Daoy (cell line): ENCODE measurements at places on chromosomes 2 and 18.

DNA sequence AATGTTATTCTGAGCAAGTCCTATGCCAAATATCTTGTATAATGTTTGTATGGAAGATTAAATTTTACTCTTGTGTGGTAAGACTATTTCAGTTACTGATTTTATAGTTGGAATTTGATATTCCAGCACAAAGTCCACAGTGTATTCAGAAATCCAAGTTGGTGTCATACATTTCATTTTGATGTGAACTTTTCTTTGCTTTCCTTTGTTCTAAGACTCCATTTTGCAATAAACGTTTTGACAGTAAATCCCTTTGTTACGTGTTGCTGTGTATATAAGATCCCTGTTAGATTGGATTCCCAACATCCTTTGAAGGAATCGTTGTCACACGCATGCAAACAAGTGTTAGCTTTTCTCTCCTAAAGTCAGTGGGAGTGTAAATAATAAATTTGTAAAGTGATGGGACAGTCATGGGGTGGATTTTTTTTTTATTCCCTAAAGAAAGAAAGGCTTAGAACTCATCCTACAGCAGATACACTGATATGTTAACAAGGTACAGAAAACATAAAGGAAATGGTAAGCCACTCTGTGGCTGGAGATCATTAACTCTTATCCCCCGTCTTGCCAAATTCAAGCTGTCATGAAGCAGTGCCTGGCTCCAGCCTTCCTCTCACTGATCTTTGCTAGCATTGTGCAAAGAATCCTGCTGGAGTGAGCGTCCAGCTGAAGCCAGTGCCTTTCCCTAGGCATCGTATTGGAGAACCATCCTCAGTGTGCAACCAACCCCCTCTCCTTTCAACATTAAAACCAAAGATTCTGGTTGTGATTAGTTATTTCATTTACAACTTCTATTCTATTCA, 127.6 kb upstream of the CDCA7 start:
- no peak for DNase-seq

DNA sequence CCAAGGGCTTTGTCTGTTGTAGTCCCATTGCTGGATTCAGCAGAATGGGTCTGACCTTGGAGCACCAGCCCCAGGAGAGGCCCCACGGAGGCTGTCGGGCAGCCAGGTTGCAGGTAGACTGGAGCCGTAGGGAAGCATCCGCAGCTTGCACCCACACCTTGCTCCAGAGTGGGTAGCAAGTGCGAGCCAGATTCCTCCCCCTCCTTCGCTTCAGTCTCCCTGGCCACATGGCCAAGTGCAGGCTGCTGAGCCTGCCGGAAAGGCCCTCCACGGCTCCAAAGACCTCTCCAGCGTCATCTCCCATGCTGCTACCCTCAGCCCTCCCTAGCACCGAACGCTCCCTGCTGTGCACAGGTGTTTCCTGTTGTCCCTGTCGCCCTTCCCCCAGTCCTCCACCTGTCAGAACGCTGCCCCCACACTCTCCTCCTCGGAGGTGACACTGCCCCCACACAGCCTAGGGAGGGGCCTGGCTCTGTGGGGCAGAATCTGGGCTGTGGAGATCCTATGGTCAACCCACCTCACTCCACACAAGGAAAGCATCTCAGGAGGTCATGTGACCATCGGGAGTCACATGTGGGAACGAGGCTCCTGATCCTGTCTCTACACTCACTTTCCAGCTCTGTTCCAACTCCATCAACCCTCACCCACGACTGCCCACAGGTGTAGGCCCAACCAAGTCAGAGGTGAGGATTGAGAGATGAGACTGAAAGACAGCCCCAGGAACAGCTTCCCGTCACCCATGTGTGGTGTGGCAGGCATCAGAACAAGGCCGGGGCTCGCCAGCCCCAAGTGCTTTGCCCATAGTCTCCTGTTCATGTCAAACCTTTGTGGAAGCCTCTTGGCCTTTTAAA, 8.3 kb downstream of the KCNF1 start:
- DNase-seq, result no peak

- no peak for DNase-seq
These were observed 105.8 kb upstream of the TWIST2 start for GRCh38 chr2:238742066-238742465.

DNA sequence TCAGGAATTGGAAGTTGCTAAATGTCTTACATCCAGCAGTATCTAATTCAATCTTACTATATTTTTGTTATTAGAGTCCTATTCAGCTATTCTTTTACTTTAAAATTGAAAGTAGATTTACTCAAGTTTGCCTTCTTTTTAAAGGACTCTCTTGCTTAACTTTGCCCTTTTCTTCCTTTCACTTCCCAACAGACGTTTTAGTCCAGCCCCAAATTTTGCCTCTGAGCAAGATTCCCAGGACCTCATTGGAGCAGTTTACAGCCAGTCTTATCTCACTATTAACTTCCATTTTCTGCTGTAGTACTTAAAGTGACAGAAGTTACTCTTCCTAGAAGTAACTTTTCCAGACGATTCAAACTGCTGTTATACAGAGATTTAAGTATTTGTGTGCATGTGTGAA, 1.7 kb upstream of the PRKD3 start:
- peak; percentile 75 for DNase-seq

- no peak for DNase-seq
These were observed 267.3 kb downstream of the EN1 start for GRCh38 chr2:118580107-118580506.

GRCh38 chr2:199862788-199863187, 11.8 kb upstream of the FTCDNL1 start:
- no peak for DNase-seq

- DNase-seq, result peak; percentile 18
These were observed 102.5 kb upstream of the PIEZO2 start for GRCh38 chr18:11251891-11252270.

GRCh38 chr2:121034551-121034950, 250.5 kb downstream of the TFCP2L1 start:
- DNase-seq, result no peak

DNA sequence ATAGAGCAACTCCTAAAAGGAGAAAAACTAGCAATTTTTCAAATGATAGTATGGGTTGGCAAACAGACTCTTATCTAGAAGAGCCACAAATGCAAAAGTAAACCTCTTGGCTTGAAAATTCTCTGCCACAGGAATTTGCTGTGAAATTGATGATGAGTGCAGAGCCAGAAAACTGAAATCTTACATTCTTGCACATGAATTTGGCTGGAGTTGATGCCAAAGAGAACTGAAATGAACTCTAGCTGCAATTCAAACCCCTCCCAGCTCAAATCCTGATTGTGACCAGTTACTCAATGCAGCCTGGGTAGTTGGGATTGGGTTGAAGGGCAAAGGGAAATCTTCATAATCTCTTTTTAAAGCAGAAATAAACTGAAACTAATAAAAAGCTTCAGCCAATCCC, 266.6 kb downstream of the PDE11A start:
- no peak for DNase-seq

GRCh38 chr2:18762667-18763066, 173.3 kb upstream of the NT5C1B start:
- DNase-seq, result peak; percentile 23

DNA sequence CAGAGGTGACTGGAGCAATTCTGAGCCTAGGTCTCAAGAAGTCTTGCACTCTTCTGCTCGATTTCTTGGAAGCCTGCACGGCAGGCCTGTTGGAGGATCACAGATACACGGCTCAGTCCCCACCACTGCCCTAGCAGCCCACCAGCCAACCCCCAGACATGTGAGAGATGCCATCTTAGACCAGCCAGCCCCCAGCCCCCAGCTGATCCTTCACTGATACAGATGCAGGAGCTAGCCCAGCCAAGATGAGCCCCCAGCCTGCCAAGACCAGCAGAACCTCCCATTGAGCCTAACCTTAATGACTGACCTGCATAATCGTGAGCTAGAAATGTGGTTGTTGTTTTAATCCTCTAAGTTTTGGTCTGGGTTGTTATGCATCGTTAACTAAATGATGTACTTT, 47.5 kb downstream of the INHBB start:
- DNase-seq, result no peak

DNA sequence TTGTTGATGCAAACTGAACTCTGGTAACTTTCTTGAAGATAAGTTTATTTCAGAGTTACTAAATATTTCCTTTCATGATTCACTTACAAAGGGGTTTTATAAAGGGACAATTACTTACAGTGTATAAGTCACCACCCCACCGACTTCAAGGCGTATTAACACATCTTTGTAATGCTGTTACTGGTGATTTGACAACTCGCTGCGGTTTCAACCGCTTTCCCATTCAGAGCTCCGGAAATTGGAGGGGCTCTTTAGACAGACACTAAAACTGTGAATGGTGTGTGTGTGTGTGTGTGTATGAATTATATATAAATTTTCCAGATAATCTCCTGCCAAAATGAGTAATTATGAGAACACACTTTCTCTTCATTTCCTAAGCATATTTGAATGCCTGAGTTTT, 4.9 kb downstream of the TM4SF20 start:
- peak; percentile 59 for DNase-seq

- no peak for DNase-seq
These were observed 364.4 kb downstream of the ZNF521 start for GRCh38 chr18:24987303-24988252.

- no peak for DNase-seq
These were observed 63.3 kb downstream of the SUCLG1 start for GRCh38 chr2:84395820-84396219.

DNA sequence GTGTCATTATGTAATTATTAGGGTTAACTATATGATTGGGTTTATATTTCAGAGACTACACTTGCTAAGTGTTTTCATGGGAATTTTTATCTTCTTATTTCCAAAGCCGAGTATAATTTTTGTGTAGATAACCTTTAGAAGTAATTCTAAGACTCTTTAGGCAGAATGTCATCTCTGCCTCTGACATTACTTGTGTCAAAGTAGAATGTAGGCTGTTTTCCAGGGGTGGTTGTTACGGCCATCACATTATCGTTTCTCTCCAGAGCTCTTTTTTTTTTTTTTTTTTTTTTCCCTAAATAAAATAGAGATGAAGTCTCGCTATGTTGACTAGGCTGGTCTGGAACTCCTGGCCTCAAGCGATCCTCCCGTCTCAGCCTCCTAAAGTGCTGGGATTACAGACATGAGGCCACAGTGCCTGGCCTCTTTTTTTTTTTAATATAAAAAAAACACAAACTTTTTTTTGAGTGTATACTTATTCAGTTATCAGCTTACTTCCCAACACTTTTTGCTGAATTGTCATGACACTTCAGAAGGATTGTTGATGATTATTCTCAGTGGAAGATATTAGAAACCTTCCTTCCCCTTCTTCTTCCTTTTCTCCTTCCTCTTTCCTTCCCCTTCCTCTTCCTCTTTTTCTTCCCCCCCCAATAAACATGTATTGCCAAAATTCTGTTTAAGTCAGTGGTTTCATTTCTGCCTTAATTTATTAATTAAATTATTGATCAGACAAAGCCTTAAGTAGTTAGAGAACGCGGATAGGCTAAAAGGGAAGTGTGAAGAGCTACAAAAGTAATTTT, 2.3 kb downstream of the PIKFYVE start:
- no peak for DNase-seq

DNA sequence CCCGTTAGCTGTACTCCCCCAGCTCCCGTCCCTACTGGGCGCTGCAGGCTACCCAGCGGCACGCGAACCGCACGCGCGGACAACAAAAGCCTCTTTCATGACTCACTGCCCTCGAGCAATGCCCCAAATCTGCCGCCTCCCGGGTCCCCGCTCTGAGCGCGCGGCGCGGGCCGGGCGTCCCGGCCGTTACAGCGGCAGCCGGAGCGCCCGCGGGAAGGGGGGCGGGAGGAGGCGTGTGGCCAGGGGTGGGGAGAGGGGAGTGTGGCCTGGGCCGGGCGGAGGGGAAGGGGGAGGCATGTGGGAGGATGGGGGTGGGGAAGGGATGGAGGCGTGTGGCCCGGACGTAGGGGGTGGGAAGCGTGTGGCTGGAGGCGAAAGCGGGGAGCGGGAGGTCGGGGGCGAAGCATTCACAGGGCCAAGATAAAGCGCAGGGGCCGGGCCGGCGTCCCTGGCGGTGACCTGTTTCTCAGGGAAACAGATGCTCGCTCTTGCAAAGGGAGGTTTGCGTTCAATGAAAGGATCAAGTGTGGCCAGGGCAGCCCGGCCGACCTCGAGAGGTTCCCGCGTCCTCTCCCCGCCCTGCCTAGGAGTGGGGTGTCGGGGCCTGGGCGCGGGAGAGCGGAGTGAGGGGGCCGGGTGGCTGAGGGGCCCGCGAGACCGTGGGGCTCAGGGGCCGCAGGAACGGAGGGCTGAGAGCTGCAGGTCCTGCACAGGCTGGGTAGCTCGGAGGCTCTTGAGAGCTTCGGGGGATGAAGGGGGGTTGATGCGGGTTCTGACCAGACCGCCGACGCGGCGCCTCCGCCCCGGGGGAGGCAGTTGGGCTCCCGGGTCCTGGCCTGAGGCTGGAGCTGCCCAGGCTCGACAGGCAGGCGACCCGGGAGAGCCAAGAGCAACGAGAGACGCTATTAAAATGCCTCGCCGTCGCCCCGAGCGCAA, 3.5 kb upstream of the NEUROD1 start:
- DNase-seq, result peak; percentile 63

DNA sequence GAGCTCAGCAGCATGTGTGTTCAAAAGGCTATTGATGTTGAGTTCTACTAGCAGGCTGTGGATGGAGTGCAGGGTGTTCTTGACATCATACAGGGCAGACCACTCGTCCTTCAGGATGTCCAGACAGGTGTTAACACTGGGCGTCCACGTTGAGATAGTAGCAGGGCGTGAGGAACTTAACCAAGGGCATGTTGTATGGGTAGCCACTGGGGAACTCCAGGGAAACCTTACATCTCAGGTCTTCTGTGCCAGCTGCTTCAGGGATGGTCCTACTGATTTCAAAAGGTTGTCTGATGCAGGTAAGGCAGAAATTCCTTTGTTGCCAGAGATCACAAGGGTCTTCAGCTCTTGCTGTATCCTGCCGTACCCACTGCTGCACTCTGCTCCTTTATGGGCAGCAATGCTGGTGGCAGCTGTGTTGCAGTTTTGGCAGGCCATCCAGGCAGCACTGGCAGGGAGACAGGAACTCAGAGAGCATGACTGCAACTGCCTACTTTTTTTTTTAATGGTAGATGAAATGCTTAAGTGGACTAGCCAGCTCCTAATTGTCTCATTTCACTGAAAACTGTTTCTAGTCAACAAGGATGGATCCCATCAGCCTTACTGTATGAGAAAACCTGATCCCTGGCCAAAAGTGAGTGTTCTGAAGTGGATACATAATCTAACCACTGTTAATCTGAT, 32.4 kb upstream of the RBBP8 start:
- DNase-seq, result no peak

DNA sequence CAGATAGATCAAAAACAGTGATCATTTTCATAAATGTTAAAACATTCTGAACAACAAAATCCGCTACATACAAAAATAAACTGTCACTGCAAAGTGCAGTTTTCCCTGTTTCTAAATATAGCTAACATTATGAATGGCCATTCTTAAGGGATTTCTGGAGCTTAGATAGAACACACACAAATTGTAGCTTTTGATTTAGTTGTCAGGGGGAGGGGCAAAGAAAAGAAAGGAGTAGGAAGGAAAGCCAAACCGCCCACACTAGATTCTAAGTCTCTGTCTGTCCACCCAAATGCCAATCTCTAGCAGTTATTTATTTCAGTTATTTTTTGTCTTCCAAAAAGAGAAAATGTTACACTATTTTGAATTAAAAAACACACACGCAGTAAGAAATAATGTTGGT, 182.4 kb downstream of the CDH2 start:
- no peak for DNase-seq
